ENCODE measurements at places on chromosomes 2 and 18.

DNA sequence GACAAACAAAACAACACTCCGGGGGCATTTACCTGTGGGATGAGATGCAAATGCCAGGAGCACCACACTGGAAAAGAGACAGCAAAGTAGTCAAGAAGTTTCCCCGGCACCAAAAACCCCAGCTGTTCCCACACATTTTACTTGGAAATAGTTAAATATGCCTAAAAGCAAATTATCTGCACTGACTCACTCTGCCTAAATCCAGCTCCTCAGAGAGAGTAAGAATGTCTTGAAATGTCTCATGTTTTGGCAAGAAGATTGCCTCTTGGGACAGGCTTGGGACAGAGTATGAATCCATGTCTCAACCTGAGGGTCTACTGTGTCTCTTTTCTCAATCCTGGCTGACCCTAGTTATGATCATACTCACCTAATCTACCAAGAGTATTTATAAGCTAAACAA, 87.5 kb upstream of the RIOK3 start:
- DNase-seq: no peak

DNA sequence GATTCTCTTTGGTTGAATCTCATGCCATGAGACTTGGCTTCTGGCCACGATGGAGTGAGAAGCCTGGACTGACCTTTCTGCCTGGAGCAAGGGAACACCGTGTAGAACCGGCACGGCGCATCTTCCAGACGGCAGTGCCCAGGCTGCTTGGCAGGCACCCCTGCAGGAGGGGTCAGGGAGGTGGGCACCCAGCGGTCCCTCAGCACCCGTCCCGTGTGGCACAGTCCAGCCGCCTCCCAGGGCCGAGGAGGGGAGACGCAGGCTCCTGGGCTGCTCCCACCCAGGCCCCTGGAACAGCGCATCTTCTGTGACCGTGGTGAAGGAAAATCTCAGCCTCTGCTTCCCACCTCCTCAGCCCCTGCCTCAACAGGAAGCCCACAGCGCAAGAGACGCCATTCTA, 95.7 kb downstream of the CMPK2 start:
- no peak for DNase-seq

GRCh38 chr2:199973703-199974102, 18.3 kb downstream of the MAIP1 start:
- no peak for DNase-seq

GRCh38 chr2:113875135-113875534, 14.8 kb upstream of the ACTR3 start:
- no peak for DNase-seq

GRCh38 chr18:56210520-56210919, 427.9 kb downstream of the TXNL1 start:
- no peak for DNase-seq

DNA sequence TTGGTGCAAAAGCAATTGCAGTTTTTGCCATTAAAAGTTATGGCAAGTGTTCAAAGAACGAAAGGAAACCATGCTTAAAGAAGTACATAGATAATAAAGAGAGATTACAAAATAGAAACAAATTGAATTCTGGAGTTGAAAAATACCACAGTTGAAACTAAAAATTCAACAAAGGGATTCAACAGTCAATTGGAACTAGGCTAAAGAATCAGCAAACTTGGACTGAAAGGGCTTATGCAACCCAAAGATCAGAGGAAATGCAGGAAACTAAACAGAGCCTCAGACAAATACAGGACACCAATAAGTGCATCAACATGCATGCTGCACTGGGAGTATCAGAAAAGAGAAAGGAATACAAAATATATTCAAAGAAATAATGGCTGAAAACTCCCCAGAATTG, 40.3 kb downstream of the UXS1 start:
- no peak for DNase-seq

GRCh38 chr2:82852787-82853186, 1606.3 kb downstream of the SUCLG1 start:
- no peak for DNase-seq

GRCh38 chr2:127034051-127034450, 72.9 kb downstream of the BIN1 start:
- DNase-seq: no peak

DNA sequence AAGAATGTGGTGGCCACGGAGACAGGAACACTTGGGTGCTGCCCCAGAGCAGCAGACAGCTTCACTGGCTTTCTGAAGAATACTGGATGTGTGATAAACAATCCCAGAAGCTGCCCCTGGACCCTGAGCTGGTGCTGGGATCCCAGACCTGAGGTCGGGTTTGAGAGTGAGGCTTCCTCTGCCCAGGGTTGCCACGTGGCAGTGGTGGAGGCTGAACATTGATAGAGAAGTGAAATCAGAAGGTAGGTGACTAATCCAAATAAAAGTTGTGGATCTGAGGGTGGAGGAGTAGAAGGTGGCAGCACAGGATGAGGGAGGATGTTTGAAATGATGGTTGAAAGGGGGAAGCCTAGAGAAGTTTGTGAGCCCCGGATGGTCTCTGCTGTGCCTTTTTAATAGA, 64.0 kb downstream of the FMNL2 start:
- no peak for DNase-seq

DNA sequence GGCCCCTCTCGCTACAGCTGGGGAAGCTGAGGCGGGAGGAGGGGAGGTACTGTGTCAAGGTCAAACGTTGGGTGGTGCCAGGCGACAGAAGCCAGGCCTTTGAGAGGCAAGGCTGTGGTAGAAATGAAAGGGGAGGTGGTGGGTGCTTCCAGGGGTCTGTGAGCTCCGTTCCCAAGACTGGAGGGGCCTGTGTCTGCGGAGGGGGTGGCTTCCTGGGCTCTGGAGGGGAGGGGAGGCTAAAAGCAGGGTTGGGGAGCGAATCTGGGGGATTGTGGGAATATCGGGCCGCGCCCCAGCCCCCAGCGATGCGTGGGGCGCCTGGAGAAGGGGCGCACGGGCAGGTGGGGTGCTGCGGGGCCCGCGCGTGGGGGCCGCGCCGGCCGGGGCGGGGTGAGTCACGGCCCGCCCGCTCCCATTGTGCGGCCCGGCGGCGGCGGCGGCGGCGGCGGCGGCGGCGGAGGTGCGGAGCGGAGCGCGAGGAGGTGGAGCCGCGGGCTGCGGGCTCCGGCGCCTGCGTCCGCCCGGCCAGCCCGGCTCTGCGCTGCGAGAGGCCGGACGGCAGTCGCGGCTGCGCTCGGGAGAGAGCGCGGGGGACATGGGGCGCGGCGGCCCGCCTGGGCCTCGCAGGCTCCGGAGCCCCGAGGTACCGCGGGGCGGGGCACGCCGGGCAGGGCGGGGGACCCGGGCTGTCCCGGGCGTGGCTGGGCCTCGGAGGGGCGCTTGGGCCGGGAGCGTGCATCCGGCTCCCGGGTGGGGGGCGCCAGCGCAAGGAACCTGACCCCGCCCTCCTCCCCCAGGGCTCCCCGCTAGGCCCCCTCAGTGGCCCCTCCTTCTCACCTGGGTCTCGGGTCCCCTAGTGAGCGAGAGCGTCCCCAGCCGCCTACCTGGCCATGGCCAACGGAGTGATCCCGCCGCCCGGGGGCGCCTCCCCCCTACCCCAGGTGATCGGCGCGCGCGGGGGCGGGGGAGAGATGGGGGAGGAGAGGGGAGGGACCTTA, at the start of gene SLC4A3:
Gene SLC4A3 (plus strand): TSS at position 528 of the 998 bp plus-strand sequence. CDS start 363 bp downstream, at position 891.
- DNase-seq: no peak

Data from forelimb muscle (tissue), 1 donor.